AG08395 (cell line): ENCODE measurements at places on chromosomes 1 and 21.

- DNase-seq, result no peak
Observed at GRCh38 chr21:33008333-33009051, 17.2 kb upstream of the OLIG2 start.

GRCh38 chr1:201742476-201742875 lies 86.5 kb upstream of the IPO9 start:
- DNase-seq, result no peak

- no peak for DNase-seq
Observed at GRCh38 chr1:3533067-3534048, 78.0 kb downstream of the MEGF6 start.

GRCh38 chr1:44089371-44090048 lies 29.1 kb upstream of the KLF17 start:
- DNase-seq, result no peak

DNA sequence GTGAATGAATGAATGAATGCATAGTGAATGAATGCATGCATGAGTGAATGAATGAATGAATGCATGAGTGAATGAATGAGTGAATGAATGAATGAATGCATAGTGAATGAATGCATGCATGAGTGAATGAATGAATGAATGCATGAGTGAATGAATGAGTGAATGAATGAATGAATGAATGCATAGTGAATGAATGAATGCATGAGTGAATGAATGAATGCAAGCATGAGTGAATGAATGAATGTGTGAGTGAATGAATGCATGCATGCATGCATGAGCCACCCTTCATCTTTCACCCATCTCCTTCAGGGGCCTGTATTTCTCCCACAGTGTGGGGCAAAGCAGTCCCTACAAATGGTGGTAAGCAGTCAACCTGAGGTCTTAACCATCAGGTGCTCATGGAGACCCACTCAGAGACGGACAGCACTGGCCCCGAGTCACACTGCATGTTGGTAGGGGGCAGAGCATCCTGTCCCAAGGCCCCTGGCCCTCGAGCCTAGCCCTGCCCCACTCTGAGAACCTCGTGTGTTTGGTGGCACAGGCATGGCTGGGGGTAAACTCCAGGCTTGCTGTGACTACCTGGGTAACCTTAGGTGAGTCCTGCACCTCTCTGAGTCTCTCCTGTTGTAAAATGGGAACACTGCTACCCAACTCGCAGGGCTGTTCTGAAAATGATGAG lies 28.0 kb upstream of the PAX7 start:
- no peak for DNase-seq

DNA sequence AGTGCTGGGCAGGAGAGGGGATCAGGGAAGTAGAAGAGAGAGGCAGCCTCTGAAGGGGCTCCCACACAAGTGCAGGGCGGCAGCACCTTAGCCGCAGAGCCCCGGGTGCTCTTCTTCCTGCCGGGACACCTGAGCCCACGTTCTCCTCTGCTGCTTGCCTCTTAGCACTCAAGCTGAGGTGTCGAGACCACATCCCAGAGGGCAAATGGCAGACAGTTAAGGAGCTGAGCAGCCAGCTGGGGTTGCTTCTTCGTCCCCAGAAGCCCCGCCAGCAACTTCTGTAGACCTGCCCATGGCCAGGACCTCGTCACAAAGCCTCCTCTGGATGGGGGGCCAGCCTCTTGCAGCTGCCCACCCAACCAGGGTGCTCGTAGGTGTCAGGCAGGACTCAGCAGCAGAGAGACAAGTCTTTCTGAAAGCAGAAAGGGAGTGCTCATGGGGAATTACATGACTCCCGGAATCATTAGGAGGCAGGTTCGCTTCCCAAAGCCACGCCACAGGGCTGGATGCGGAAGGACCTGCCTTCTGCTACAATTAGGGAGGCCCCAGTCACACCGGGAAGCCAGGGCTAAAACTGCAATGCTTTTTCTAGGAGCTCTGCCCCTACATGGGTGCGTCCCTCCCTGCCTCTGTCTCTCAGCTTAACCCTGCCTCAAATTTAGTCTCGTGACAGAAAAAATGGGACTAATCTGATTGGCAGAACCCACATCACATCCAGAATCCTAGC lies 141.4 kb upstream of the RAB4A start:
- DNase-seq, result no peak

DNA sequence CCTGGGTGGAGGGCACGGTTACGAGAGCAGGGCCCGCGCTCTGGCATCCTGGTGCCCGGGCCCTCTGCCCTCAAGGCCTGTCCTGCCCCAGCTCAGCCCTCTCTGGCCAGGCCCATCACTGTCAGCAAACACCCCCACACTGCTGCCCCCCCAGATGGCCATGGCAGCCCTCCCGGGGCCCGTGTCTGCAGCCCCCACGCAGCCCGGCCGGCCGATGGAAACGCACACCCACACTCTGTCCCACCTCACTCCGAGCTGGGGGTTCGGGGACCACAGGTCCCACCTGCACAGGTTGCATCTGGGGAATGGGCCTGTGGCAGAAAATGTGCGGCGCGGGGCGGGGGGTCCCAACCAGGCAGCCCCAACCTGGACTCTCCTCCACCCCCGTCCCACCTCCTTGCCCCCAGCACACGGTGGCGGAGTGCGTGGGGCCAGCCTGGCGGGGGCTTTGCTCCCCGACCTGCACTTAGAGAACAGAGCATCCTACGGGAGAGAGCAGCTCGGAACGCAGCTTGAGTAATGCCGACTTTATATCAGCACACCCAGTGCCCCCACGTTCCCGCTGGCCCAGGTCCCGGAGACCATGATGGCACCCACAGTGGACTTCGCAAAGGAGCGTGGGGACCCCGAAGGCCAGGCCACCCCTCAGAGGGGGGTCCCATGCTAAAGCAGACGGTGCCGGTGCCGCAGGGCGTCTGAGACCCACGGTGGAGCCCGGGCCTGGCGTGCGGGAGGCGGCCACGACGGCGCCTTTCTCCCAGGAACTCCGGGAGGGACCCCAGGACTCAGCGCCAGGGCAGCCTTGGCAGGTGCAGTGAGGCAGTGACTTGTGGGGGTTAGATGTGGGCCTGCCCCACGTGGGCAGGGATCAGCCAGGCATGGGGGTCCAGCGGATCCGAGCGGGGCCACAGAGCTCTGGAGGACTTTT lies 7.5 kb upstream of the RNF223 start:
- no peak for DNase-seq

- peak; percentile 84 for DNase-seq
Observed at GRCh38 chr1:27044613-27045151, 32.0 kb upstream of the TENT5B start.

DNA sequence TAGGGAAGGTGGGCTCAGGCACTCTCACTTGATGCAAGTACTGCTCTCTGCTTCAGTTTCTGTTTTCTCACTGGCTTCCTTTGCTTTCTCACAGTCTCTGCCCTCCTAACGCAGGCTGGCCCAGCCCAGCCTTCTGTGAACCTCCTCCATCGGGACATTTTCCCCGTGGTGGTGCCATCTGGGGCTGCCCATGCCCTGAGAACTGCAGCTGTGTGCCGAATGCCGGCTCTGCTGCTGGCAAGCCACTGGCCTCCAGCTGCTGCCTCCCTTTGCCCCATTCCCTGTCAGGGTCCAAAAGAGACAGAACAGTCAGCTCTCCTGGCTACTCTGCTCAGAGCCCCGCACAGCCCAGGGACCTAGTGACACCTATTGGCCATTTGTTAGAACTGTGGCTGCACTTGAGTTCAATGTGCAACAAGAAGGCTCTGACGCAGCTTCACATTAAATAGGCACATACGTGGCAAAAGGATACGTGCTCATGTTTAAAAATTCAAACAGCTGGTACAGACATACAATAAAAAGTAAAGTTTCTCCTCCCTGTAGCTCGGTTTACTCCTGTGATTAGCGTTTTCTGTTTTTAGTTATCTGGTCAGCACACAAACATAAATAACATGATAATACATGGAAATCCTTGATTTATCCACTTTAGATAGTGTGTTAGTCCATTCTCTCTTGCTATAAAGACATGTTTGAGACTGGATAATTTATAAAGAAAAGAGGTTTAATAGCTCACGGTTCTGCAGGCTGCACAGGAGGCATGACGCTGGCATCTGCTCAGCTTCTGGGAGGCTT lies 46.6 kb downstream of the FCRL5 start:
- peak; percentile 61 for DNase-seq

DNA sequence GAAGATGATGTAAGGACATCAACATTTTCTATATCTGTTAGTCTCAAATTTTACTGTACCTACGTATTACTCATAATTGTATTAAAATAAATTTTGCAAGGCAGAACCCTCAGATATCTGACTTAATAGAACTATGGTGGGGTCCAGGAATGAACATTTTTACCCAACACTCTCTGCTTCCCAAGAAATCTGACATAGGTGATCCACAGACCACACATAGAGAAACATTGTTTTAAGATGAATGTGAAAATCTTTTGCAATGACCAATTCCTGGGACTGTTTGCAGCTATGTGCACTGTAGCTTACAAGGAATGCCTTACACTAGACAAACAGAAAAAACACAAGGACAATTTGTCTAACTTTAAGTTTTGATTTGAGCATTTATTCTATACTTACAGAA lies 645.6 kb upstream of the ADGRL2 start:
- peak; percentile 34 for DNase-seq

DNA sequence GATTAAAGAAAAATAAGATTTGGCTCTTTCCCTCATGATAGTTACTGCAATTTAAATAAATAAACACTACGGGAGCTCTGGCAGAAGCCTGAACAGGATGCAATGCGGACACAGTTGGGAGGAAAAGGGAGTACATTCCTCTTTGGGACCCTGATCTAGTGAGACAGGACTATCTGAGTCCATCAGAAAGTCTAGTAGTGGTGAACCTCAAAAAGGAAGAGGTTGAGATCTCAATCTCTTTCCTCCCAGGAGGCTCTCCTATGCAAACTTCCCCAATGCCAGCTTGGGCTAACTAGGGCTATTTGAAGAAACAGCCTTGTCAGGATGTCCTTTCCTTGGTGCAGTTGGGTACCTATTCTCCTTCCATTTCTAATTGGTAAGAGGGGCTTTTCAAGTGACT lies 4.9 kb upstream of the ABCD3 start:
- DNase-seq, result no peak

GRCh38 chr1:194442901-194443575 lies 1256.6 kb upstream of the B3GALT2 start:
- no peak for DNase-seq

DNA sequence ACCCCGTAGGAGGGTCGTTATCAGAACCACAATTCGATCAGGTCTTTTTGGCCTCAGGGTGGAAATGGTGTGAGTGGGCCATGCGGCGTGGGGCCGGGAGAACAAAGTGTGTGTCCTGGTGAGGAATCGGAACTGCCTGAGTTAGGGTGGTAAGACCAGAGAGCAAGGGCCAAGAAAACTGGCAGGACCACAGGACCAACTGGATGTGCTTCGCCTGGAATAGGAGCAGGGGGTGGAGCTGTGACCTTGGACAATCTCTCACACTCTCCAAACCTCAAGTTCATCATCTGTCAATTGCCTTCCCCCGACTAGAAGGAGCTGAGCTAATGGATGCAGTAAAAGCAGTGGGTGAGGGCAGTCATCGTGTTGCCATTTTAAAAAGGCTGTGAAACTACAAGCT lies 59.5 kb downstream of the NAV1 start:
- no peak for DNase-seq

GRCh38 chr1:218284377-218284916 lies 646 bp upstream of the RRP15 start:
- no peak for DNase-seq
